Fibroblast of skin of left biceps (primary cell): ENCODE measurements at places on chromosomes 7 and 10.

- no peak for DNase-seq
These were observed 31.6 kb upstream of the FOXK1 start for GRCh38 chr7:4650433-4651047.

DNA sequence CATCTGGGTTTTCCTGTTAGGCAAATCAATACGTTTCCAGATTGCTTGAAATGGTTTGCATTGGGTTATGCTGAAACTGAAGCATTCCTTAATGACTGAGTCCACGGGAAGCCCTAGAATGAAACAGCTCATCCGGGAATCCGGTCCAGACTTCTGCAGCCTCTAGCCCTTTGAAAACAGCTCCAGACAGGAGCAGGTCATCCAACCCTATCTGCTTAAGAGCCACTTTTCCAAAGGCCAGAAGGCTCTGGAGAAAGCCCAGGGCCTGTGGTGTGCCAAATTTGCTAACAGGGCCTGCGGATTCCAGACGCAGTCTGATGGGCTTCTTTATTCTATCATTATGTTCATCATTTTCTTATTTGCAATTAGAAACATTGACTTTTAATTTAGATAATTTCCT, 265.4 kb downstream of the SKIDA1 start:
- no peak for DNase-seq

DNA sequence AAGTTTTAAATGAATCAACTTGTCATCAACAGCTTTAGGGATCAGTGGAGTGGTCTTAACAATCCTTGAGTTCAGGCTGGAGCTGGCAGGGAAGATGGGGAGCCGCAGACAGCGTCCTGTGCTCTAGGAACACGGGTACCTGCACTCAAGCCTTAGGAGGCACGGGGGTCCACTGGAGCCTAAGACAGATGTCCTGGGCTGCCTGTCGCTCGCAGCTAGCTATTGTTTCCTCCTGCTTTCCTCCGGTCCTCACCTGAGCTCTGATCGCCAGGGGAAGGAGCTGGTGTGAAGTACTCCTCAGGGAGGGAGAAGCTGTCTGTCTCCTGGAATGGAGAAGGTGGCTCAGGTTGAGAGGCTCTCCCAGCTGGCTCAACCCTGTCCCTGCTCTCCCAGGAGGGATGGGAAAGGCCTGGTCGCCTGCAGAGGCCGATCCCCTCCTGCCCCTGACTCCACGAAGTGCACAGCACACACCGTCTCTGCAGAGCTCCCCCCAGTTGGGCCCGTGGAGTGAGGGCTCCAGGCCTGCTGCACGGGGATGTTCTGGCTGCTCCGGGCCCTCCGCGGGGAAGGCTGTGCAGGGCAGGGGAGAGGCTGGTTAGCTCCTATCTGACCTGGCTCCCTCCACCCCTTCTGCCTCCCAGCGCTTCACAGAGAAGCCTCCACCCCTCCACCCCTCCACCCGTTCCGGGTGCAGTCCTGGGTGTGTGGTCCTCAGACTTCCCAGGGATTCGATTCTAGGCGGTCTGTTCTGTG, 14.5 kb upstream of the PYROXD2 start:
- no peak for DNase-seq

DNA sequence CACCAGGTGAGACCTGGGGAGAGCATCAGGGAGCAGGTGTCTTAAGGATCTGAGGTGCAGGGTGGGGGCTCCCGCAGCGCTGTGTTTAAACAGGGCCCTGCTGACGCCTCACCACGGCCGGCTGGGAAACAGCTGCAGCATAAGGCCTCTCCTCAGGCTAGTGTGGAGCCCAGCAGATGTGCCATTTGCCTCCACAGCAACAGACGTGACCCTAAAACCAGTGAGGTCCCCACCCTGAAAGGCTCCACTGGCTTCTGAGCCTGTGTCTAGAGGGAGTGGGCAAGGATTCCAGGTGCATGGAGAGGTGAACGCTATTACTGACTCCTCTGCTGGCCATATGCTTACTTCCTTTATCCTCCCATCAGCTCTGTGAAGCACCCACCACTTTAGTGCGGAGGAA, 47.8 kb downstream of the SYPL1 start:
- DNase-seq = no peak

- DNase-seq = peak; percentile 96
These were observed 127.5 kb downstream of the CUBN start for GRCh38 chr10:17001961-17002749.

DNA sequence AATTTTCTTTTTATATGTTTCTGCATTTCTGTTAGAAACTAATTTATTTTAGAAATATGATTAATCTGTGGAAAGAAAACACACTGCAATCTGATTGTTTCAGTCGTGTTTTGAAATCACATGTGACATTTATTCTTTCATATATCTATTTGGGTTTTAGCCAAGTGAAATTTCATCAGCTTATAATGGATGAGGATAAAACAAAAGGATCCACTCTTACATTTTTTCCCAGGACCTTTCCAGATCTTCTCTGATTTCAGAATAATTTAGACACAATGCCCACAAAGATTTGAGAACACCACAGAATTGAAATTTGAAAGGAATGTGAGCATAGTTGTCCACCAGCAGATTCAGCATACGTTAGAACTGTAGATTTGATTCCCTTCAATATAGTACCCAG, 29.1 kb downstream of the CBLL1 start:
- no peak for DNase-seq
